ENCODE measurements at places on chromosomes 7 and 10. TPM values are rescaled to one million over a fixed set of nuclear protein-coding genes. Genes with fewer than 3 reads are reported as not detected.

- DNase-seq, result no peak
- H3K36me3 ChIP-seq, result no peaks in the 10 kb centered on the region
- no peaks in the 10 kb centered on the region for H3K27me3 ChIP-seq
- H3K4me1 ChIP-seq, result peaks cover 28% of the 10 kb centered on the region
- H3K4me3 ChIP-seq, result peak within 1 kb of the TSS; percentile 94
Observed at GRCh38 chr7:35037211-35037525, at the start of gene DPY19L1. Gene DPY19L1, minus strand, starts transcription at chr7:35037485. Its CDS starts 91 bp downstream, at chr7:35037394.

DNA sequence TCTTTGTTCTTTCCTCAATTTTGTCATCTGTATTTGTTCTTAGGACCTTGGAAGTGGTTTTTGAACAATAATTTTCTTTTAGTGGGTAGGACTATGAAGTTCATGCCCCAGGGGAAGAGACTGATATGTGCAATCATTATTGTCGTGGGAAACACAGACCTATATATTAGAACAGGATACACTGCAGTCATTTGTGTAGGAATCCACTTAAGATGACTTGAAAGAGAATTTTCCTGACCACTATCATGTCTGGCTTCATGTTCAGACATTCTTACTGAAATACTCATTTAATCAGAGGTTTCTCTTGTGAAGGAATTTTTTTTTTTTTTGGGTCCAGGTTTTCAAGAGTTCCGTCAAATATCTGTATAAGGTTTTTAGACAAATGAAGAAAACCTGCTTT is 163.6 kb downstream of the SUGCT start:
- no peak overlapping the region for H3K4me3 ChIP-seq
- no peak overlapping the region for H3K27ac ChIP-seq
- no peaks in the 10 kb centered on the region for H3K36me3 ChIP-seq
- H3K27me3 ChIP-seq, result no peaks in the 10 kb centered on the region

The TCTN3 gene
- 37.6 TPM for total RNA-seq

DNA sequence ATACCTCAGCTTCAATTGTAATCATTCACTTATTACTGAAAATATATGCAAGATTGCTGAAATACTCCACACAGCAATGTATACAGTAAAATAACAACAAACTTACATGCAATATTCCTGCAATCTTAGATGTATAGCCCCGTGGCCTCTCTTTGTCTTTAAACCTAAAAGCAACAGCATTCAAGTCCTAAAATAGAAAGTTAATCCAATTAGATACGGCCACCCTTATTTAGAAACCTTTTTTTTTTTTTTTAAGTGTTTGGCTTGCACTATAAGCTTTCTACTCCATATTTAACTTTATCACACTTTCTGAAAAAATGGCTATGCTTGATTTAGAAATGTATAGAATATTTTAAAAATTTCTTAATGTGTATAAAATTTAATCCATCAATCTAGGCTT is 67.6 kb downstream of the IDE start:
- no peaks in the 10 kb centered on the region for H3K4me1 ChIP-seq
- H3K36me3 ChIP-seq, result no peaks in the 10 kb centered on the region
- DNase-seq, result no peak
- no peak overlapping the region for H3K4me3 ChIP-seq

- no peaks in the 10 kb centered on the region for H3K36me3 ChIP-seq
- no peak overlapping the region for H3K27ac ChIP-seq
- DNase-seq, result no peak
- H3K27me3 ChIP-seq, result peaks cover 11% of the 10 kb centered on the region
Observed at GRCh38 chr7:93944673-93945072, 23.1 kb downstream of the GNG11 start.

The SGCE gene
- 1.9 TPM for total RNA-seq

DNA sequence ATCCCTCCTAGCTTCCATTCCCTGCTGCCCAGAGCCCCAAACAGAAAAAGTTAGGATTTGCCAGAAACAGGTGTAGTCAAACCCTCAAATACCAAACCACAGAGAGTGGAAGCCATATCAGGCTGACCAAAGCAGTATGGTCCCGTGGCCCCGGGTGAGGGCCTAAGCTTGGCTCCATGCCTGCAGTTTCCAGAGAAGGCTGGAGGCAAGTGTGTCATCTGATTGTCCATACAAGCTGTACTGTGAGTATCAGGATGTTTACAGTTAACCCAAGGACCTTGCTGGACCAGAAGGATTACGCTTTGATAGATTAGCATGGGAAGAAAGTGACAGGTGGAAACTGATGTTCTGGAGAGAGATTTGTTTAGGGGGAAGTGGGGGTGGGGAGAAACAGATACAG is 96.3 kb downstream of the PRKAG2 start:
- H3K4me3 ChIP-seq, result no peak overlapping the region
- DNase-seq, result no peak
- no peaks in the 10 kb centered on the region for H3K27me3 ChIP-seq
- H3K27ac ChIP-seq, result peak overlapping the region; percentile 20
- H3K36me3 ChIP-seq, result peaks cover 1% of the 10 kb centered on the region

DNA sequence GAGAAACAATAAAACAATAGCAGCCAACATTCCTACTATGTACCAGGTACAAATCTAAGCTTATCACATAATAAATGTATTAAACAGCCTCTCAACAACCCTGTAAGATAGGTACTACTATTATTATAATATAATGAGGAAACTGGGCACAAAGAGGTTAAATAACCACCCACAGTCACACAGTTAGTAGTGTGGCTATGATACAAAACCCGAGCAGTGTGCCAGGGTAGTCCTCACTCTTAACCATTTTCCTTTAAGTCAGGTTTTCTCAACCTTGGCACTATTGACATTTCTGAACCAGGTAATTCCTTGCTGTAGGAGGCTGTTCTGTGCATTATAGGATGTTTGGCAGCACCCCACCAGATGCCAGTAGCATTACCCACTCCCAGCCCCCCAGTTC is 48.8 kb downstream of the DNAJC1 start:
- no peak overlapping the region for H3K27ac ChIP-seq
- no peaks in the 10 kb centered on the region for H3K27me3 ChIP-seq
- H3K36me3 ChIP-seq, result no peaks in the 10 kb centered on the region
- no peak overlapping the region for H3K4me3 ChIP-seq
- no peak for DNase-seq
- peaks cover 11% of the 10 kb centered on the region for H3K4me1 ChIP-seq

DNA sequence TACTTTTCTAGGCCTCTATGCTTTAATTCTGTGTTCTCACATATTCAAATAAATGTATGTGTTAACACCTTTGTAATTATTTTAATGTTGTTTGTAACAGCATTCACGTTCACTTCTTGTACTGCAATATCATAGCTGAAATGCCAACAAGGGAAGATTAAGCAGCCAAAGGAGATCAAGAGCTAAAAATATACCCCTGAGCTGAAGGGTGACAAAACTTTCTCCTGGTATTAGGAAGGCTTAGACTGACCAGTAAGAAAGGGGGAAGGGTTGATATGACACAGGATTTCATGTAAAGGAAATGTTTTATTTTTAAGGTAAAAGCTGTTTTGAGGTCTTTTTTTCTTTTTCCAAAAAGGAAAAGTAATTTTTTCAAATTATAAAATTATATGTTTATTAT is 40.4 kb upstream of the VDAC2 start:
- DNase-seq, result no peak
- H3K4me1 ChIP-seq, result peaks cover 35% of the 10 kb centered on the region
- H3K4me3 ChIP-seq, result no peak overlapping the region
- H3K36me3 ChIP-seq, result peaks cover 4% of the 10 kb centered on the region
- H3K27ac ChIP-seq, result no peak overlapping the region
- H3K27me3 ChIP-seq, result no peaks in the 10 kb centered on the region

- H3K27ac ChIP-seq, result no peak within 1 kb of the TSS
- DNase-seq, result peak; percentile 23
- peaks cover 2% of the 10 kb centered on the region for H3K36me3 ChIP-seq
- peak within 1 kb of the TSS; percentile 89 for H3K4me3 ChIP-seq
- H3K4me1 ChIP-seq, result peaks cover 26% of the 10 kb centered on the region
Observed at GRCh38 chr7:108002726-108003598, at the start of gene LAMB1. Gene LAMB1, minus strand, starts transcription at chr7:108003161. Its CDS starts 276 bp downstream, at chr7:108002885.

- no peaks in the 10 kb centered on the region for H3K27me3 ChIP-seq
- DNase-seq, result no peak
Observed at GRCh38 chr10:112369495-112370423, 4.2 kb upstream of the ACSL5 start.

GRCh38 chr7:47253650-47254080 is 328.2 kb downstream of the TNS3 start:
- H3K4me3 ChIP-seq, result no peak overlapping the region
- peaks cover 5% of the 10 kb centered on the region for H3K4me1 ChIP-seq
- H3K27ac ChIP-seq, result no peak overlapping the region
- H3K36me3 ChIP-seq, result no peaks in the 10 kb centered on the region
- H3K27me3 ChIP-seq, result peaks cover 33% of the 10 kb centered on the region

- no peaks in the 10 kb centered on the region for H3K27me3 ChIP-seq
- peaks cover 21% of the 10 kb centered on the region for H3K4me1 ChIP-seq
- DNase-seq, result no peak
- no peak overlapping the region for H3K4me3 ChIP-seq
Observed at GRCh38 chr7:99395616-99396327, 12.6 kb downstream of the PDAP1 start.

- no peaks in the 10 kb centered on the region for H3K36me3 ChIP-seq
- H3K4me3 ChIP-seq, result no peak overlapping the region
- H3K27me3 ChIP-seq, result no peaks in the 10 kb centered on the region
- no peaks in the 10 kb centered on the region for H3K4me1 ChIP-seq
- H3K27ac ChIP-seq, result no peak overlapping the region
Observed at GRCh38 chr7:126529254-126529653, 723.5 kb downstream of the GRM8 start.
